Activated naive CD8-positive, alpha-beta T cell treated with anti-CD3 and anti-CD28 coated beads, Interleukin-2, amount 50 U/mL, for 16 hours (primary cell): ENCODE measurements at places on chromosomes 12 and 14.

DNA sequence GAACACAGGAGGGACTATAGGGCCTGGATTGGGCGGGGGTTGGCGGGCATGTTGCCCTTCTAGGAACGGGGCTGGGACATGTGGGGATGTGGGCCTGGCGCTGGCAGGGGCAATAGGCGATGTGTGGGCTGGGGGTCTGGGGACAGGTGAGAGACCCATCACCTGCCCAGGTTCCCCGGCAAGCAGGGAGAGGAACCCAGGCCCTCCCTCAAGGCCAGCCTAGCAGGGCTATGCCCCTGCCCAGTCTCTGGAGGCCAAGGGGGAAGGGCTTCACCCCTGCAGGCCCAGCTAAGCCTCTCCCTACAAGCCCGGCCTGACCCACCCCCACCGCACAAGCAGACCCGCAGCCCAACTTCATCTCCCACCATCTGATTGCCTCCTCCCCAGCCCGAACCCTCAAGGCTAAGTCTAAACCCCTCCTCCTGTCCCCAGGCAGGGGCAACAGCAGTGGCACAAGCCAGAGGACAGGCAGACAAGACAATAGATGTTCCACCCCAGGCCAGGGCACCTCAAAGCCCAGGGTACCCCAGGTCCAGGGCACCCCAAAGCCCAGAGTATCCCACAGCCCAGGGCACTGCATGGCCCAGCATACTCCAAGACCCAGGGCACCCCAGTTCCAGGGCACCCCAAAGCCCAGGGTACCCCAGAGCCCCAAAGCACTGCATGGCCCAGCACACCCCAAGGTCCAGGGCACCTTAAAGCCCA lies 6.5 kb downstream of the JAG2 start:
- DNase-seq, result no peak

DNA sequence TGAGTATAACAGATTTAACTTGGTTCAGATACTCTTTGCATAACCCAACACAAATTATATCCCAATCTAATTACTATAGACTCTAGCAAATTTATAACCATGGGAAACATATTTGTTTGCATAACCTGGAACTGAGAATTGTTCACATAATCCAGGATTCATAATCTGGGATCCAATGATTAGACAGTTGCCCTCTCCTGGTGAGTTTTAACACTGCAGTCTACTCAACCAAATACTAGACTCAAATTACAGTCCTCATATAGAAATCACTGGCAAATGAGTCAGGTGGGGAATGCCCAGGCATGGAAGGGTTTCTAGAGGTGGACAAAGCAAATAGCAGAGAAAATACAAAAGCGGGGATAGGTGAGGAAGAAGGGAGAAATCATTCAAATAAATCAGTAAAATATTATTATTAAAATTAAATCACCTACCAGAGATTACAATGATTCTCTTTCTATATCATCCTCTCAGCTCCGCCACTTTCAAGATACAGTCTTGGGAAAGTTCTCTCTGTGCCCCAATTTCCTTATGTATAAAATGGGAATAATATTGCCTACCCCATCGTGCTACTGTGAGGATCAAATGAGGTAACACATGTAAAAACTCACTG lies 9.4 kb downstream of the GCH1 start:
- no peak for DNase-seq

- DNase-seq, result no peak
Observed at GRCh38 chr14:59028476-59029202, 159.8 kb upstream of the DAAM1 start.

GRCh38 chr12:62113366-62114011 lies 146.7 kb upstream of the USP15 start:
- no peak for DNase-seq

GRCh38 chr12:122399592-122400373 lies 22.7 kb downstream of the CLIP1 start:
- no peak for DNase-seq

- DNase-seq, result no peak
Observed at GRCh38 chr12:114445401-114446323, 39.7 kb upstream of the TBX5 start.

- DNase-seq, result no peak
Observed at GRCh38 chr14:68561531-68562007, 231.3 kb downstream of the ZFP36L1 start.

DNA sequence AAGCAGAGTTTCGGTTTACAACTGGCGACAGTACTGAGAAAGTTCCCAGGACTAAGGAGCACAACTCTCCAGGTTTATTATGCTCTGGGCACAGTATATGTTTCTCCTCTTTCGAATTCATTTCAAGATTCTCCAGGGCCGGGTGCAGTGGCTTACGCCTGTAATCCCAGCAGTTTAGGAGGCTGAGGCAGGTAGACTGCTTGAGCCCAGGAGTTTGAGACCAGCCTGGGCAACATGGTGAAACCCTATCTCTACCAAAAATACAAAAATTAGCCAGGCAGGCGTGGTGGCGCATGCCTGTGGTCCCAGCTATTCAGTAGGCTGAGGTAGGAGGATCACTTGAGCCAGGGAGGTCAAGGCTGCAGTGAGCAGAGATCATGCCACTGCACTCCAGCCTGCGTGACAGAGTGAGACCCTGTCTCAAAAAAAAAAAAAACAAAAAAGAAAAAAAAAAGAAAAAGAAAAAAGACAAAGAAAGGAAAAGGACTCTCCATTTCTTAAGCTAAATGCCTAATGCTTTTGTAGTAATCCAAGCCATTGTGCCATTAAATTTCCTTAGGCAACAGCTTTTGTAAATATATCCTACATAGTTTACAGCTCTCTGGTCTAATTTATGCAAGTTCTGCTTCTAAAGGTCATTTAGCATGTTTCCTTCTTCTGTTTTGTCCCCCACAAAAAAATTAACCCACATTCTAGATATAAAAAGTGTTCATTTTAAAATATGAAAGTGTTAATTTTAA lies 34.8 kb downstream of the ATL1 start:
- no peak for DNase-seq

DNA sequence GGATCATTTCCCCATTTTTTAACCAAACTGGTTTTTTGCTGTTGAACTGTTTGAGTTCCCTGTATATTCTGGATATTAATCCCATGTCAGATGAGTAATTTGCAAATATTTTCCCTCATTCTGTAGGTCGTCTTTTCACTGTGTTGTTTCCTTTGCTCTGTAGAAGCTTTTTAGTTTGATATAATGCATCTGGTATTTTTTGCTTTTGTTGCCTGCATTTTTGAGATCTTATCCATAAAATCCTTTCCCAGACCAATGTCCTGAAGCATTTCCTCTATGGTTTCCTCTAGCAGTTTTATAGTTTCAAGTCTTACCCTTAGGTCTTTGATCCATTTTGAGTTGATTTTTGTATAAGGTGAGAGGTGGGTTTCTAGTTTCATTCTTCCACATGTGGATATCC lies 71.3 kb downstream of the LRP6 start:
- DNase-seq, result no peak

DNA sequence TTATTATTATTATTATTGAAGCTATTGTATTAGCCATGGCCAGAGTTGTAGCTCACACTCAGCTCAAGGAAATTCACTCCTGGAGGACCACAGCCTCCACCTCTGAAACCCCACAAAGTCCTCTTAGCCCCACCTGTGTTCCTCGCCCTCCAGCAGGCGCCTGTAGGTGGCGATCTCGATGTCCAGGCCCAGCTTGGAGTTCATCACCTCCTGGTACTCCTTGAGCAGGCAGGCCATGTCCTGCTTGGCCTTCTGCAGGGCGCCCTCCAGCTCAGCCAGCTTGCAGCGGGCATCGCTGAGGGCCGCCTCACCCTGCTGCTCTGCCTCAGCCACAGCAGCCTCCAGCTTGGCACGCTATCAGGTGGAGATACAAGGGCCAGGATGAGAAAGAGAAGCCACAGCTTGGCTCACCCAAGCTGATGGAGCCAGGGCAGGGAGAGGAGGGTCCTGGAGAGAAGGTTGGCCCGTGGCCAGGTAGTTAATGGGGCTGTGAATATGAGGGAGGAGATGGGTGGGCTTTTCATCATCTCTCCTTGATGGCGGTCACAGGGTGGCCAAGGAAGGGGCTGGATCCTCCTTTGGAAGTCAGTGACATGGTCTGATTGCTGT lies 5.1 kb downstream of the KRT85 start:
- no peak for DNase-seq

DNA sequence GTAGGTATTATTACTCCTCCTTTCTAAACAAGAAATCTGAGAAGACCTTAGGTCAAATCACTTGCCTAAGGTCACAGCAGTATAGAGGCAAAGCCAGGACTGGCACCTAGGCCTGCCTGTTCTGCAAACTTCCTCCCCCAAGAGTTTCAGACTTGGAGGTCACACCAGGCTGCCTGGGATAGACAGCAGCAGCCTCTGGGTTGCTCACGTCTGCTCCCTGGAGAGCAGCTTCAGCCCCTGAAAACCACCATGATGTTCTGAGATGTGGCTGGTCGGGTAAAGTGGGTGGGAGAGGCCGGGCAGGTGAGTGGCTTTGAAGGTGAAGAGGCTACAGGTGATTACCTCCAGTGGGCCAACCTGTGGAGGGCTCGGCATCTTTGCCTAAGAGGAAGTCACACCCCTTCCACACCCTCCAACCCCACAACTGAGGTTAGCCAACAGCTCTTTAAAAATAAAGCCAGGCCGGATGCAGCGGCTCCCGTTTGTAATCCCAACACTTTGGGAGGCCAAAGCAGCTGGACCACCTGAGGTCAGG lies 37.0 kb upstream of the PNMA1 start:
- DNase-seq, result no peak

GRCh38 chr14:21136024-21136423 lies 19.8 kb downstream of the OR5AU1 start:
- DNase-seq, result no peak

GRCh38 chr14:101471723-101472517 lies 89.4 kb upstream of the DIO3 start:
- DNase-seq, result no peak

DNA sequence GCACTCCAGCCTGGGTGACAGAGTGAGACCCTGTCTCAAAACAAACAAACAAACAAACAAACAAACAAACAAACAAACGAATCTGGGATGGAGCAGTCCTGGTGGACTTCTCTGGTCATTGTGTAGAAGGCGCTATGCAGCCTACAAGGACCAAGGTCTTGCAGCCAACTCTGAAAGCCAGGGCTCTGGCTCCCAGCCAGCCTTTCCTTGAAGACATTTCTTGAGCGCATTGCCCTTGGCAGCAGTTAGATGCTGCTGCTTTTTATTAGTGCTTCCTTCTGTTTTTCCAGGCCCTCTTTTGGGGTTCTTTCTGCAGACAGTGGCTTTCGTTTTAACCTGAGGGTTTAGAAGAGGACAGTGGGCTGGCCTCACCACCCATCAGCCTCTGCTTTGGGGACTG lies 20.2 kb downstream of the CCDC177 start:
- no peak for DNase-seq

GRCh38 chr12:68367903-68368302 lies 35.7 kb upstream of the MDM1 start:
- DNase-seq, result no peak

DNA sequence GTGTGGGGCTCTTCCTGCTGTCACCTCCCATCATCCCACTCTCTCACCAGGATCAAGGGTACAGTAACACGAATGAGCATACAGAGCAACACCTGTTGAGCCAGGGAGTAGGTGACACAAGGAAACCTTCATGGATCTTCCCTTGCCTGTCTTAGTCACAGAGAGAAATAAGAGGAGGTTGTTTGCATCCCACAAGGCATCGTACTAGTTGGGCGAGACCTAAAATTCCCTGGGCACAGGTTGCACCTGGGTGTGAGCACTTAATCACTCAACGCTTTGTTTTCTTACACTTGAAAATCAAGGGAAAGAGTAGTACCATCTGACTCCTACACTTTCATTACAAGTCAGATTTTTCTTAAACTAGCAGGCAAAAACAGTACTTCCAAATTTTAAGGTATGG lies 16.6 kb downstream of the CIPC start:
- DNase-seq, result no peak

DNA sequence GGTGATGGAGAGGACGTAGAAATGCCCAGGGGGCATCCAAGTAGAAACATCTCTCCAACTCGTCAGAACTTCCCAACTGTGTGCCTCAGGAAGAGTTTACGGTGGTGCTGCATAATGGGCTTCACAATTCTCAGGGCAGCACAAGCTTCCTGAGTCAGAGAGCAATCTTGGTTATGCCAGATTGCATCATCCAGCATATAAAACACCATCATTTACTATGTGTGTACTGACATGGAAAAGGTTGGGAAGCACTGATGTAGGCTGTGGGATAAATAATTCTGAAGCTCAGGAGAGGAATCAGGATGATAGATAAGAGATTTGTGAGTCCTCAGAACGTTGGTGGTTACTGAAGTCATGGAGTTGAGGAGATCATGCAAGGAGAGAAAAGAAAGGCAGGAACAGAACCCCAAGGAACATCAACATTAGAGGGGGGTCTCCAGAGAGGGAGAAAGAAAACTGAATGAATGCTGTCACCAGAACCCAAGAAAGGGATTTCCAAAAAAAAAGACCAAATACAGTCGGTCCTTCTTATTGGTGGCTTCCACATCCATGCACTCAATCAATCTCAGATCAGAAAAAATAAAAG lies 4.7 kb upstream of the NCKAP5L start:
- DNase-seq, result no peak

- DNase-seq, result no peak
Observed at GRCh38 chr12:51751661-51752060, 96.9 kb downstream of the FIGNL2 start.

GRCh38 chr14:64675312-64675711 lies 28.9 kb upstream of the PLEKHG3 start:
- no peak for DNase-seq

DNA sequence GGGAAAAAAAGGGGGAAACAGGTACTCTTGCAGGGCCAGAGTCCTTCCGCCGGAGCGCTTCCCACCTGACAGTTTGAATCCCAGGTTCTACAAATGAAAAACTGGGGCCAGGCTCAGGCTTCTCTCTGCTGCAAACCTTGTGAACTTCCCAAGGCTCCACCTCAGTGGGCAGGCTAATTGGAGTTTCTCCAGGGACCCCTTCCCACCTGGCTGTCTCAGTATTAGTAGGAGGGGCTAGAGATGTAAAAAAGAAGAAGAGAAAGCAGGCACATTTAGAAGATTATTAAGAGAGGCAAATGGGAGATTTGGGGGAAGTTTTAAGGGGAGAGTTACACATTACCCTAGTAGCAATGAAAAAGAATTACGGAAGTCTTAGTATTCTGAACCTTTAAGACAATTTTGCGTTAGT lies 20.0 kb upstream of the CLEC2D start:
- no peak for DNase-seq

- DNase-seq, result no peak
Observed at GRCh38 chr12:120787889-120788288, 62.3 kb downstream of the ACADS start.

- no peak for DNase-seq
Observed at GRCh38 chr12:61412201-61412600, 848.0 kb upstream of the USP15 start.

- no peak for DNase-seq
Observed at GRCh38 chr14:64644629-64645028, 59.6 kb upstream of the PLEKHG3 start.

GRCh38 chr14:93946541-93947090 lies 19.5 kb downstream of the FAM181A start:
- no peak for DNase-seq

DNA sequence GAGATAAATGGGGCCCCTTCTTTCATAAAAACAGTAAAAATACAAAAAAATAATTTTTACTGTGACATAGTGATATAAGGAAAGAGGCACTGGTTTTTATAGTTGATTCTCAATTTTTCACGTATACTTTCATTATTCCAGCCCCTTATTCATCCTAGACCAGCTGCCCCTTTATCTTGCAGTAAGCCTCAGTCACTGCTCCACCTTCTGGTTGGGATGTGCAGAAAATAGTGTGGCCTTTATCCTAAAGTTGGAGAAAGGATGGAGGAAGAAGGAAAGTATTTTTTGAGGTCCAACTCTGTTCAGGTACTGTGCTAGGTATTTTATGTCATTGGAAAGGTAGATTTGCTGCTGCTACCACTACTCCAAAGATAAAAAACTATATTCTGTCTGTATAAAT lies 172.7 kb downstream of the ANO6 start:
- DNase-seq, result no peak
